ENCODE measurements at places on chromosomes 4 and X.

DNA sequence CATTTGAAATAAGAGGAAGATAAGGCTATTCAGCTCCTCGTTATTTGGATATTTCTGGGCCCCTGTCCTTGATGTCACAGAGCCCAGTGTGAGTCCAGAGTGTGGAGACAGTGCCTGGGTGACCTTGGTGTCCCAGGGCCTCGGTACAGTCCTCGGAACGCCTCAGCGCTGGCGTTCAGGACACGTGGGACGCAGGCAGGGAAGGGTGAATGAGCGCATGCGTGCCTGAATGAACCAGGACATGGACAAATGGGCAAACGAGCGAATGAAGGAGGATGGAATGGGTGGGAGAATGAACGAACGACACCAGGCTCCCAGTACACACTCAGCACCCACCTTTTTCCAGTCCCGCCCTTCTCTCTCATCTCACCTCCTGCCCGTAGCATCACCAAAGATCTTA, 44.2 kb downstream of the EVC start:
- no peak for DNase-seq

GRCh38 chrX:37331546-37331945, 17.6 kb upstream of the PRRG1 start:
- DNase-seq = no peak

GRCh38 chrX:150313514-150313913, 49.6 kb upstream of the MAMLD1 start:
- no peak for DNase-seq

- DNase-seq = peak; percentile 77
Measured at GRCh38 chrX:29530501-29530900, 684.9 kb upstream of the MAGEB2 start.

GRCh38 chrX:23493941-23494374, 159.3 kb downstream of the PTCHD1 start:
- DNase-seq = no peak

GRCh38 chrX:12076046-12076445, 62.2 kb upstream of the FRMPD4 start:
- DNase-seq = peak; percentile 0

GRCh38 chrX:15751155-15751819, 13.2 kb downstream of the CA5B start:
- DNase-seq = no peak

DNA sequence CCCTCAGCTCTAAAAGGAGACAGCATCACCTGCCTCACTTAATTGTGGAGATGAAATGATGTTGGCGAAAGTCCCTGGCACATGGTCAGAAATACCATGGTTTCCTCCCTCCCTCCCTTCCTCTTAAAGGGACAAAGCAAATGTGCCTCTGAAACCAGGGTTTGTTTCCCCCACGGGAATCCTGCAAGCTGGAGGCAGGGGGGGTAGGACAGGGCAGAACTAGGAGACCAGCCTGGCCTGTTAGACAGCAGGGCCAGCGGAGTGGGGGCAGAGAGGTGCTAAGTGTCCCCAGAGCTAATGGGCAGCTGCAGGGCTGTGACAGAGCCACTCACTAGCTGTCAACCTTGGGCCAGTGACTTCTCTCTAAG, 5.7 kb downstream of the RTL5 start:
- no peak for DNase-seq

Measured in fibroblast of skin of abdomen (primary cell).